ENCODE measurements at places on chromosomes 11 and 22.

DNA sequence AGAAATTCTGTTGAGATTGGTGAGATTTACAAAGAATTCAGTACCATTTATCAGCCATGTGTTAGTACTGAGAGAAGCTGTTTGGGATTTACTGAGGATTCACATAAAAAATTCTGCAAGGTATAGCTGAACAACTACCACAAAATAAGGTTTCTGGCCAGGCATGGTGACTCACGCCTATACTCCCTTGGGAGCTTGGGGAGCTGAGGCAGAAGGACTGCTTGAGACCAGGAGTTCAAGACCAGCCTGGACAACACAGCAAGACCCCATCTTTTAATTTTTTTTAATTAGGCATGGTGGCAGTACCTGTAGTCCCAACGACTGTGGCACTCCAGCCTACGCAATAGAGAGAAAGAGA is 86.7 kb downstream of the SIK3 start:
- DNase-seq, result no peak

DNA sequence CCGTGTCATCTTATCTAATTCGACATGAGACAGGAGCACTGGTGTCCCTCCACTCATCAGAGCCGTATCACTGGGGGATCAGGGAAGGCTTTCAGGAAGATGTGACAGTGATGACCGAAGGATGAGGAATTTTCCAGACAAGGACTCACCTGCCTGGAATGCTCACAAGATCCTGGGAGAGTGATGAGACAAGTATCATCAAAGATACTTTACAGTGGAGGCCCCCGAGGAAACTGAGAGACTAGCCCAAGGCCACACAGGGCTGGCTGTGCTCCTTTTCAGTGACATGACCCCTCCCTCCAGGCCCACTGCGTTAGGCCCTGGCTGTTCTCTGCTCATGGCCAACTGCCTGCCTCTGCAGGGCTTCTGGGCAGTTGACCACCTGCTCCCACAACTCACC is 13.0 kb downstream of the CLPB start:
- DNase-seq, result peak; percentile 57

GRCh38 chr22:49670456-49671330 is 157.0 kb downstream of the BRD1 start:
- no peak for DNase-seq

- DNase-seq, result peak; percentile 76
Measured at GRCh38 chr11:113474362-113475159, 637 bp downstream of the DRD2 start.

- no peak for DNase-seq
Measured at GRCh38 chr11:117834068-117834810, 9.7 kb upstream of the FXYD2 start.

DNA sequence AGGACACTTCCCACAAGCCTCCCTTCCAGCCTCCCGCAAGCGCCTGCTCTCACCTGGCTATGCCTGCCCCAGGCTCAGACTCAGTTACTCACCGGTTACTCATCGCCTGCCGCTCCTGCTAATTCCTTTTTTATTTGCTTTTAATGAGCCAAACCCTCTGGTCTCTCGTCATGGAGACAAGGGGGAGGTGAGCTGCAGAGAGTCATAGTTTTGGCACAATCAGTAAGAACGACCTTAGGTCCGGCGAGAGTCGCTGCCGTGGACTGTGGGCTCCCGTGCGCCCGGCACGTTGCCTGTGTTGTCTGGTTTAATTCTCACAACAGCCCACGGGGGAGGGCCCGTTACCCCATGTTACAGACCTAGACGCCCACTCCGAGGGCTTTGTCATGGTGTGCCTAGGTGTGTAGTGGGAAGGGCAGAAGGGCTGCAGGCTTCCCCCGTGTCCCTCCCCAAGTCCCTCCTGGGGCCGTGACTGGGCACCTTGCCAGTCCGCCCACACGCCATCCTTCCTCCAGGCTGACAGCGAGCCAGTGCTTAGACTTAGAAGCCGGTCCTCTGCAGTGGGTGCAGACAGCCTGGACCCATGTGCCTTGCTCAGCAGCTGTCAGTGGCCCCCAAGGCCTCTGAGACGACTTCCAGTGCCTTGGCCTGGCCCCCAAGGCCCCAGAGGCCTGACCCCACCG is 42.2 kb downstream of the WNT7B start:
- peak; percentile 94 for DNase-seq

- peak; percentile 72 for DNase-seq
Measured at GRCh38 chr11:112219476-112220232, 6.6 kb upstream of the PTS start.

Measured in ELR (cell line).